H9 (cell line): ENCODE measurements at places on chromosomes 2 and 18. TPM values are rescaled to one million over a fixed set of nuclear protein-coding genes. Genes with fewer than 3 reads are reported as not detected.

DNA sequence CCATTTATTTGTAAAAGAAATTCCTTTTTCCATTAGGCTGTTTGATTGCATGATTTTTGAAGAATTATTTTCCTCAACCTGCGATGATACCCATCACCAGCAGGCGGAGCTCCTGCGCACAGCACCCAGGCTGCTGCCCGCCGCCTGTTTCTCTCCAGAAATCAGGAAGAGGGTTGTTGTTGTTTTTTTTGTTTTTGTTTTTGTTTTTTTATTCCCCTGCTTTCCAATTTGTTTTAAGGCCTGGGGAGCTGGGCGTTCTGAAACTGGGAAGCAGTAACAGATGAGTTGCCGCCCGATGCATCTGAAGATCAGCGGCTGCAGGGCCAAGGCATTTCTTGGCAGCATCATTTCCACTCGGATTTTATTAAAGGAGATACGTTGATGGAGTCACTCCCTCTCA, 132.1 kb downstream of the MBP start:
- no peaks in the 10 kb centered on the region for H3K36me3 ChIP-seq
- peak; percentile 40 for DNase-seq
- no peak overlapping the region for H3K4me3 ChIP-seq
- H3K27ac ChIP-seq, result no peak overlapping the region

- peaks cover 9% of the 10 kb centered on the region for H3K36me3 ChIP-seq
- no peaks in the 10 kb centered on the region for H3K27me3 ChIP-seq
- no peak overlapping the region for H3K27ac ChIP-seq
- H3K4me3 ChIP-seq, result no peak overlapping the region
- no peak for DNase-seq
Observed at GRCh38 chr2:237091779-237092436, 6.2 kb downstream of the COPS8 start.

DNA sequence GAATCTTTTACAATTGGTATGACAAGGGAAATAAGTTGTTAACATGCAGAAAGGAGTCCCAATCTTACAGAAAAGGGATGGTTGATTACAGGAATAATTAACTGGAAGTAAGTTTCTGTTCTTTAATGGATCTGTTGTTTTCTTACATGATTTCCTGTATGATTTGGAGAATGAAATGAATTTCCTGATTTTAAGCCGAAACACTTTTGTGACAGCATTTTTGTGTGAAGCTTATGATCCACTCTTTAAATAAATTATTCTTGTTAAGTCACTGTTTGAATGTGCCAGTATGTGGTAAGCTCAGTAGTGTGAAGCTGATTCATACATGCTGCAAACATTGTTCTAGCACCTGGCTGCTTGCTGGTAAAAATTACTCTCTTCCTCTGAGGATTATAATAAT, 516.2 kb downstream of the DCDC2C start:
- no peak overlapping the region for H3K4me3 ChIP-seq
- no peak overlapping the region for H3K27ac ChIP-seq
- no peaks in the 10 kb centered on the region for H3K4me1 ChIP-seq
- no peak for DNase-seq
- H3K27me3 ChIP-seq, result no peaks in the 10 kb centered on the region

DNA sequence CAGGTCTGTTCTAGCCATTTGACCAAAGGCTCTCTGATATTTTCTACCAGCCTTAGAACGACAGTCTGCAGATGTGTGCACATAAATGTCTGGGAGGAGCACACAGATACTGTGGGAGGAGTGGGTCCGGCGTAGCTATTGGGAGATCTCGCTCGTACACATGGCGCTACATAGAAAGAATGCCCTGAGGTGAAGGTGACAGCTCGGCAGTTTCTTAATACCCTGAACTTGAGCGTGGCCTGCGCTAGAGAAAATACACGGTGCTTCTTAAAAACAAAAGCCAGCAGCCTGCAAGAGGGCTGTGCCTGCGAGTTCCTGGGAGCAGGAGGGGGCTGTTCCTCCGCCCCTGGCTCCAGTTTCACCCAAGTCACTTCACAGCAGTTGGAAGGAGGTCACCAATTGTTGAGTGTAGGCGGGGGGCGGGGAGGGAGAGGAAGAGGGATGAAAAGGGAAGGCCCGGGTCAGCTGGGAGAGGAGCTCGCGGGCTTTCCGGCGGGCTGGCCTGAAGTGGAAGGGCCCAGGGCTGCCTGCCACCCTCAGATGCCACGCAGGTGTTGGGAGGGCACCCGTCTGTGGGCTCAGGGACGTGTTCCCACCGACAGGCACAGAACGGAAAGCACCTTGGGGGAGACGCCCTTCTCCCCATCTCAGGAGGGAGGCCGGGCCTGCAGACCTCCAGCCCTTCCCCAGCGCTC, 124.7 kb upstream of the ZNF516 start:
- peak overlapping the region; percentile 67 for H3K4me3 ChIP-seq
- peak; percentile 81 for DNase-seq
- peaks cover 2% of the 10 kb centered on the region; the same call in 1 of the 2 replicates for H3K4me1 ChIP-seq
- H3K27ac ChIP-seq, result no peak overlapping the region
- no peaks in the 10 kb centered on the region for H3K27me3 ChIP-seq

- DNase-seq, result no peak
- peak overlapping the region; percentile 99 for H3K4me3 ChIP-seq
- no peaks in the 10 kb centered on the region for H3K4me1 ChIP-seq
- H3K27me3 ChIP-seq, result no peaks in the 10 kb centered on the region
- H3K36me3 ChIP-seq, result peaks cover 48% of the 10 kb centered on the region
- H3K27ac ChIP-seq, result no peak overlapping the region
Observed at GRCh38 chr2:219228041-219228910, 1.2 kb downstream of the ATG9A start.

DNA sequence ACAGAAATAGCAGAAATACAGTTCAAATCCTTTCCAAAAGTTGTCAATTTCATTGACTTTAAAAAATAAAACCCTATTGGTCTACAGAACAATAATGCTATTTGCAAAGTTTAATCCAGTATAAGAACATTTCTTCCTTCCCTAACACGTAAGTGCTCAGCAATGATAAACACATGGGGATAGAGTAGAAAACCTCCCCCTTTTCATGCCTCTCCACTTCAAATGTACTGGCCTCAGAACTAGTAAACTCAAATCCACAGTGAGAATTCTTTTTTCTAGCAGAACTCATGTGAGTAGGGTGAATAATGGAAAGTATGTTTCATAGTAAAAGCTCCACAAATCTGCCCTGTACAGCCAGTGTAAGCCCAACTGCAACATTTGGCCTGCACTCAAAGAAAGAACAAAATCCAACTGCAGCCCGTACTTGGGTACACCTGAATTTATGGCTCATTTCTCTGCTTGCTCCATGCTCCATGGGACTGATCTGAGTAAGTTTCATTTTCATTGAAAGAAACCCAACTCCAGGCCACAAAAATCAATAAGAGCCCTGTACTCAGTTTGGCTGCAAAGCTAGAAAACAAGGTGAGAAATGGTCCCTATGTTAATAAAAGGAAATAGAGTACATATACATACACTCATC, 115.0 kb upstream of the RMDN2 start:
- no peaks in the 10 kb centered on the region for H3K27me3 ChIP-seq
- no peak overlapping the region for H3K27ac ChIP-seq
- H3K36me3 ChIP-seq, result peaks cover 1% of the 10 kb centered on the region; the same call in 1 of the 3 replicates
- no peak for DNase-seq
- H3K4me1 ChIP-seq, result no peaks in the 10 kb centered on the region
- H3K4me3 ChIP-seq, result no peak overlapping the region

DNA sequence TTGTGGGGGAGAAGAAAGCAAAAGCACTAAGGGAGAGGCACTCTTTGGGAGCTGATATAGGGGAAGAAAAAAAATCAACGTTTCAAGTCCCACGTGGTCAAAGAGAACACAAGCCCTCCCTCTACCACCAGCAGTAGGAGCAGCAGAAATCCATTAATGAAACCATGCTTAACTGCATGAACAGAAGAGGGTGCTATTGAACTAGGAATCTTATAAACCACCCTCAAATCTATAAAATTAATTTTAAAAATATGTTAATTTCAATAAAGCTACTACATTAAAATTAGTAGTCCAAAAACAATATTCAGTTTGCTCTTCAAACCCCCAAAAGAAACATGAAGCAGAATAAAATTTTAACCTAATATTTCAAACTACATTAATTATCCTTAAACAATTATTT, 147.8 kb downstream of the TMEM18 start:
- no peak overlapping the region for H3K4me3 ChIP-seq
- no peaks in the 10 kb centered on the region for H3K36me3 ChIP-seq
- H3K27me3 ChIP-seq, result no peaks in the 10 kb centered on the region; the same call in 1 of the 2 replicates
- H3K27ac ChIP-seq, result no peak overlapping the region

DNA sequence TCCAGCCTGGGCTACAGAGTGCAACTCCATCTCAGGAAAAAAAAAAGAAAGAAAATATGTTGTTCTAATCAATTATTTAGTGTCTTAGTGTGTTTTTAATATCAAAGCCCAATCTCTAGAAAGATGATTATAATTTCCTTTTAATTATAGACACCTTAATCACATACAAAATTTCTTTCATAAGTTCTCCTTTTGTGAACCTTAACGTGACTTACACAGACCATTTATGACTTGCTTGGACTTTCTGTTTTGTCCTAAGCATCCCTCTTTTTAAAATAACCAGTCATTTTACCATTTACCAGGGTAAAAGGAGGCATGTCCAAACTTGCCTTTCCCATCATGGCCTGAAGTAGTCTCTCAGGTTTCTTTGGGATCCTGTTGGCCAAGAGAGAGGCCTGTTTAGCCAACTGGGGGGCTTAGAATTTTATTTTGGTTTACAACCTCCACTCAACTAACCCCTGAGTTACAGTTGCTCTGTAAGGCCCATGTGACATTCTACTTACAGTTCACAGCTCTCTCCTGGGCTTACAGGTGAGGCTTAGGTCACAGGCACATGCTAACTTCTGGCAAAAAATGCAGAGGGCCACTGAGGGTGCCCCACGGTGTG, 23.9 kb upstream of the GPR155 start:
- H3K36me3 ChIP-seq, result peaks cover 38% of the 10 kb centered on the region
- no peaks in the 10 kb centered on the region for H3K4me1 ChIP-seq
- H3K4me3 ChIP-seq, result no peak overlapping the region
- no peak for DNase-seq

The EEF1B2 gene
- 763 and 768 TPM in 2 replicates for total RNA-seq

The ARHGAP28 gene
- 7.9 and 9.2 TPM in 2 replicates for total RNA-seq
